ENCODE measurements at places on chromosomes 7 and 10. TPM values are rescaled to one million over a fixed set of nuclear protein-coding genes. Genes with fewer than 3 reads are reported as not detected.

DNA sequence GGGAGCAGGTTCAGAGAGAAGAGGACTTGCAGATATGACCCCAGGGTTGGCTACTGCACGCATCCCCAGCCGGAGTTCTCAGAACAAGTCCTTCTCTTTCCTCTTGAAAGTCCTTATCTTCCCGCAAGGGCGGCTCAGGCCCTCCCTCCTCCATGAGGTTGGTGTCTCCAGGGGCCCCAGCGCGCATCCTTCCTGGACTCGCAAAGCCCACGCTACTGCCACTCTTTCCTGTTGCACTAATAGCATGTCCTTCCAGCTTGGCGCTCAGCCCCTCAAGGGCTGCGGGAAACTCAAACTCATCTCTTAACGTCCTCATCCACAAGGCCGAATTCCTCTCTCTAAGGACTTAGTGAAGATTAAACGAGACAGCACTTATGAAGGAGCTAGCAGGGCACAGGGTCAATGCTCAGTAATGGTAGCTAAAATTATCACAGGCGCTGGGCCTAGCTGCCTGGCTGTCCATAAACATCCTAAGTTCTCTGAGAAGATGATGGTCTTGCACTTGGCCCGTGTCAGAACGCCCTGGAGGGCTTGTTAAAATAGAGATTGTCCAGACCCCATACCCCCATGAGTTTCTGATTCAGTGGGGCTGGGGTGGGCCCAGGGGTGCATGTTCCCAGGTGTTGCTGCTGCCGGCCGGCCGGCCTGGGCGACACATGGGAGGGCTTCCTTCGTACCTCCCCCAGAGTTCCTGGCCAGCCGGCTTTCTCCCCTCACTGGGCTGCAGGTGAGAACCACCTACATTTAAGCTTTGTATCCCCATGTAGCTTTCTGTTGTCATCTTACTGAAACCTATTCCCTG lies 261.4 kb downstream of the COBL start:
- H3K36me3 ChIP-seq, result no peaks in the 10 kb centered on the region
- peaks cover 10% of the 10 kb centered on the region for H3K4me1 ChIP-seq
- peak overlapping the region; percentile 34 for H3K27ac ChIP-seq
- H3K27me3 ChIP-seq, result no peaks in the 10 kb centered on the region
- no peak for DNase-seq

DNA sequence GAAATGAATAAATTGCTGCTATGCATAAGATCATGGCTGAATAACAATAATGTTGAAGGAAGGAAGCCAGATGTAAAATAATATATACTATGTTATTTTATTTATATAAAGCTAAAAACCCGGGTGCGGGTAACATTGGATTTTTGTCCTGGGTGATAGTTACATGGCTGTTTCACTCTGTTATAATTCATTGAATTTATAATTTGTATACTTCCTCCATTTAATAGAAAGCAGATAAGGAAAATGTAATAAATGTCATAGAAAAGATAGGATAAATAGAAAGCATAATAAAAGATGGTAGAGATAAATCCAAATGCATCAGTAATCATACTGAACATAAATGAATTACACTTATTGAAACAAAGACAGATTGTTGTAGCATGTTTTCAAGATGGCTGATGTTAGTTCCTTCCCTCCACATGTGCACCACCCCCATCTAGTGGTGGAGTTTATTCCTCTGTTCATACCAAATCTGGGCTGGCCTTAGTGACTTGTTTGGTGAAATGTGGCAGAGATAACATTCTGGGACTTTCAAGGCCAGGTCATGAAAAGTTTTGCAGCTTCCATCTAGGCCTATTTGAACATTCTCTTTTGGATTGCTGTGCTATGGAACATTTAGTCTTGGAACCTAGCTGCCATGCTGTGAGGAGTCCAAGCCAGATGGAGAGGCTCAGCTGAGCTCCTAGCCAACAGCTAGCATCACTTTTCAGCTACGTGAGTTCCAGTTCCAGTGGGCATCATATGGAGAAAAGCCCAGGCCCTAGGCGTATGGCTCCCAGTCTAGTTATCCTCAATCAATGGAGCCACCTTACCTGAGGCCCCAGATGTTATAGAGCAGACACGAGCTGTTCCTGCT lies 46.9 kb downstream of the AHCYL2 start:
- no peaks in the 10 kb centered on the region for H3K4me1 ChIP-seq
- H3K27ac ChIP-seq, result no peak overlapping the region
- H3K4me3 ChIP-seq, result no peak overlapping the region
- H3K27me3 ChIP-seq, result no peaks in the 10 kb centered on the region

DNA sequence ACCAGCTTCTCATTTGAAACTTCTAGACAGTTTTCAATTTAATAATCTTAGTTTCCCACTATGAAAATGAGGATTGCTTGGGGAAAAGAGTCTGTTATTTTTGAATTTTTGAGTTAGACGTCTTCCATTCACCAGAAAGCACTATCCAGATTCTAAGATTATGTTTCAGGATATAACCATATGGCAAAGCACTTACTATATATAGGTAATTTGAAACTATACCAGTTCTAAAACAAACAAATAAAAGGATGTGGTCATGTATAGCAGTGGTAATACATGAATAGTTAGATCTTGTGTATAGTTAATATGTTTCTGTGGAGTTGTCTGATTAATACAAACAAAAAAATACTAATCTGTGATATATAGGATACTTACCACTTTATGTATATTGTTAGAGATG lies 320.0 kb downstream of the EXOC4 start:
- no peaks in the 10 kb centered on the region for H3K27me3 ChIP-seq
- no peak overlapping the region for H3K4me3 ChIP-seq
- H3K36me3 ChIP-seq, result no peaks in the 10 kb centered on the region
- H3K27ac ChIP-seq, result no peak overlapping the region
- H3K4me1 ChIP-seq, result no peaks in the 10 kb centered on the region

- no peak overlapping the region for H3K27ac ChIP-seq
- H3K36me3 ChIP-seq, result no peaks in the 10 kb centered on the region
- no peak for DNase-seq
Observed at GRCh38 chr7:104225451-104225850, 17.6 kb upstream of the ORC5 start.

DNA sequence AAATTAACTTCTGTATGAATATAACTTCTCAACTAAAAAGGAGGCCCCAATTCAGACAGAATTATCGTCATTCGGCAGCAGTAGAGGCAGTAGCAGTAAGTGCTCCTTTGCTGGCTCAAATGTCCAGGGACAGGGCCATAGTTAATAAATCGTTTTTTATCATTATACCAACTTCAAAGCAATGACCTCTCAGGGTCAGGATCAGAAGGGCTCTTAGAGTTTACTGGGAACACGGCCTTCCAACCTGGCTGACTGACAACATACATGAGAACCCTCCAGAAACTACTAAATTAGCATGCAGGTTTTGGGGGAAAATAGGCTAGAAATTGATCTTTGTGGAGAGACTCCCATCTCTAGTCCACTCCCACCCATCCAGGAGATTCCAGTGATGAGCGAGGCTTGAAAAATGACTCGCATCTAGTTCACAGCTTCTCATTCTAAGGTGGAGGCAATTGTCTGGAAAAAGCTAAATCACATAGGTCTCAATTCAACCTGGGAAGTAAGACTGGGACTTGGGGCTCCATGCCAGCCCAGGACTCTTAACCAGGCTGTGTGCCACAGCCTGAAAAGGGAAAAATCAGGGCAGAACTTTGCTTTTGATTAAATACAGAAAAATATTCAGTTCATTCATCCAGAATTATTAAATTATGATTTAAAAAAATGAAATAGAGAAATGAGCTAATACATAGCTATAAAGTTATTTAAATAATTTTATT lies 84.6 kb downstream of the ABLIM1 start:
- peaks cover 58% of the 10 kb centered on the region for H3K36me3 ChIP-seq
- peak overlapping the region; percentile 67 for H3K27ac ChIP-seq
- peak overlapping the region; percentile 28 for H3K4me3 ChIP-seq
- no peak for DNase-seq
- peaks cover 86% of the 10 kb centered on the region for H3K4me1 ChIP-seq
- no peaks in the 10 kb centered on the region for H3K27me3 ChIP-seq

DNA sequence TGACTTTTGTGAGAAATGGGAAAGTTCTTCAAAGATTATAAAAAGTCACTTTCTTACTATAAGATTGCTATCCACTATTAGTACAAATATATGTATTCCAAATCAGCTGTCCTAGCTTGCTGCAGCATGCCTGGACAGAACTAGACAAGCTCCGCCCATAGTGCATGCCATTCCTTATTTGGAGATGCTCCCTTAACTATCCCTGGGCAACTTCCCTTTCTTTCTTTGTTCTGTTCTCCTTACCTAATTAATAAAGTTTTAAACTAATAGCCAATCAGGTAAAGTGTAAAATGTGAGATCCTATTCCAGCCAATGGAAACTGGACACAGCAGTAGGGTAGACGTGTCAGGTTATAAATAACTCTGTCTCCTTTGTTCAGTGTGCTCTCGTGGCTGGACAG lies 281.9 kb downstream of the CAMK1D start:
- H3K27ac ChIP-seq, result no peak overlapping the region
- H3K36me3 ChIP-seq, result no peaks in the 10 kb centered on the region
- no peaks in the 10 kb centered on the region for H3K27me3 ChIP-seq
- H3K4me3 ChIP-seq, result no peak overlapping the region
- H3K4me1 ChIP-seq, result peaks cover 5% of the 10 kb centered on the region
- no peak for DNase-seq

Gene ABCA13
- not detected for total RNA-seq

Gene TCF7L2
- 8.9 TPM for total RNA-seq
